Activated T-helper 2 cell treated with anti-CD3 and anti-CD28 coated beads, Interferon-gamma antibody, Interleukin-2, Interleukin-4, amounts not matched to agents 10 μg/mL and 5 μg/mL and 100 μg/mL, durations not matched to agents 14 hours and 24 hours and 36 hours (primary cell): ENCODE measurements at places on chromosomes 12 and 14.

DNA sequence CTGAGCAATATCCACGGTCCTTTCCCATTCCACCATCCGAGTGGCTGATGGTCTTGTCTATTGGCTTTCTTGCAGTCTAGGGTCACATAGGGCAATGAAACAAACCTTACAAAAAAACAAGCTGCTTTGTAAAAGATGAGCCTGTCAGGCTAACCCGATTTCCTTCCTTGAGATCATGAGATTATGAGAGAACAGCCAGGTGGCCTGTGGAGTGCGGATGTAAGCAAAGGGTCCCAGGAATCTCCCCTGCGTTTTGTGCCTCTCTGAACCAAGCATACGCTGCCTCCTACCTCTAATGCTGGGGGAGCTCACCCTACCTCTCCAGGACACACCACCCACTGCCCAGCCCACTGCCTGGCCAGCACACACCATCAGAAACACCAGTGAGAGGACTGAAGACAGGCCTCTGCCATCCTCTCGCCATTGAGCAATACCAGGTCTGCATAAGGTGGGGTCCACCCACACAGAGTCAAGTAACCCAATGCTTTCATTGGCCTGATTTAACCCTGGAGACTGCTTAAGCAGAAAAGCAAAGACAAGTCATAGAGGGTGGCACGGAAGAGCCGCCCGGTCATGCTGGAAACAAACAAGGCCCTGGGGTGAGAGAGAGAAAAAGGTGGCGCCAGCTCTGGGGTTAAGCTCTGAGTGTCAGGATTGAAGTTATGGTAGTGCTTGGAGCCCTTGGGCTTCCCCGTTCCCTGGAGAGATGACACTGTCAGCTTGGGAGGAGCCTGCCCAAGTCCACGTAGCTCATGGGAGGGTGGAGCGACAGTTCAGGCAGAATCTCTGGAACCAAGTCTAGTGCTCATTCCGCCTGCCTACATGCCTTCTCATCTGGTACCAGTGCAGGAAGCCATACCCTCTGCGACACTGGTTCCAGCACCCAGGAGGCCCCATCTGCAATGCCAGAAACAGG lies 46.6 kb downstream of the CALM1 start:
- DNase-seq = no peak

- DNase-seq = no peak
Observed at GRCh38 chr12:2317772-2318171, 265.0 kb downstream of the CACNA1C start.

DNA sequence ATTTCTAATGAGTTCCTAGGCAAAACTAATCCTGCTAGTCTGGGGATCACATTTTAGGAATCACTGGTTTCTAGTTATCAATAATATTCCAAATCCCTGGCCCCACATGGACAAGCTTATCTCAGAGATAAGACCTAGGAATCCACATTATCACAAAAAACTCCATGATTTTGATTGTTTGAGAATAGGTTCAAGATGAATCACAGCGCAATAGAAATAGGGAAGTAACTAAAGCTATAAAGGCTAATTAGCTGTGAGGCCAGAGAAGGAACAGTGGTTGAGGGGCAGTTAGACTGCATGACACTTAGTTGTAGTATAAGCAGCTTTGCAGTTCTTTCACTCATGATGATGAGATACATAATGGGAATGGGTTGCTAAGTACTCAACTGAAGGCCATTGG lies 13.1 kb upstream of the ATP5F1B start:
- no peak for DNase-seq

GRCh38 chr12:66149702-66150398 lies 19.3 kb upstream of the LLPH start:
- DNase-seq = no peak

GRCh38 chr12:78035901-78036606 lies 205.4 kb downstream of the NAV3 start:
- no peak for DNase-seq

DNA sequence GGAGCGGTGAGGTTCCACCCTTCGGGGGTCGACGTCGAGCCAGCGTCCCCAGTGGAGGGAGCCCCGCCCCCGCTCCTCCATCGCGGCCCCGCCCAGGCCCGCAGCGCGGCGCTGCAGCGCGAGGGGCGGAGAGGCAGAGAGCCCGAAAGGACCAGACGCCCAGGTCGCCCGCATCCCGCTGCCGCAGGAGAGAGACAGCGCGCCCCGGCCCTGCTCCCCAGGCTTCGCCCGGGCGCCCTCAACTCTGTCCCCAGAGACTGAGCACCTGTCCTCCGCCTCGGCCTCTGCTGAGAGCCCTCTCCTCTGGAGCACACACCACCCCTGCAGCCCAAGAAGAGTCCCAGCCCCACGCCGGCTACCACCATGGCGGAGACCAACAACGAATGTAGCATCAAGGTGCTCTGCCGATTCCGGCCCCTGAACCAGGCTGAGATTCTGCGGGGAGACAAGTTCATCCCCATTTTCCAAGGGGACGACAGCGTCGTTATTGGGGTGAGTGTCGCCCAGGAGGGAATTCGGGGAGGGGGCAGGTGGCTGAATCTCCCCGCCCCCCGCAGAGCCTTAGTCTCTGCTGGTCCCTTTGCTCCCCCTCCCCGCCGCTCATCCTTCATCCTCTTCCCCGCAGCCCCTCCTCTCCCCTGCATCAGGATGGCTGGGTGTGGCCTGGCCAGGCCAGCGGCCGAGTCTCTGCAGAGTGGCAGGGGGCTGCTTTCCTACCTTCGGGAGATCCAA lies at the start of gene KIF5A:
TSS of gene KIF5A (plus strand) at position 136 of the 732 bp plus-strand sequence. CDS start at position 364, 228 bp downstream.
- peak; percentile 55 for DNase-seq

DNA sequence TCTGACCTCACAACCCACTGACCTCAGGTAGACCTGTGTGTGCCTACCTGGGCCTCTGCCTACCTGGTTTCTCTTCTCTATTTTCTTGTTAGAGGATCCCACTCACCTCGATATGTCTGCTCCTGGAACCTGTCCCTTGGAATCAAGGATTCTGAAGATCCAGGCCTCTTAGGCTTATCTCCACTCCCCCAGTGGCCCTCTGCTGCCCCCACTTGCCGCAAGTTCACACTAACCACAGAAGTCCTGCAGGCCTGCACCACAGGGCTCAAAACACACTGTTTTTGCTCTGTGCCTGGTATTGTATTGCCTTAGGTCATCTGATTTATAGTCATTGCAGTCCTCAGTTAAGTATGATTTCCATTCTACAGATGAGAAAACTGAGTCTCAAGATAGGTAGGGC lies 15.3 kb upstream of the NRXN3 start:
- no peak for DNase-seq

DNA sequence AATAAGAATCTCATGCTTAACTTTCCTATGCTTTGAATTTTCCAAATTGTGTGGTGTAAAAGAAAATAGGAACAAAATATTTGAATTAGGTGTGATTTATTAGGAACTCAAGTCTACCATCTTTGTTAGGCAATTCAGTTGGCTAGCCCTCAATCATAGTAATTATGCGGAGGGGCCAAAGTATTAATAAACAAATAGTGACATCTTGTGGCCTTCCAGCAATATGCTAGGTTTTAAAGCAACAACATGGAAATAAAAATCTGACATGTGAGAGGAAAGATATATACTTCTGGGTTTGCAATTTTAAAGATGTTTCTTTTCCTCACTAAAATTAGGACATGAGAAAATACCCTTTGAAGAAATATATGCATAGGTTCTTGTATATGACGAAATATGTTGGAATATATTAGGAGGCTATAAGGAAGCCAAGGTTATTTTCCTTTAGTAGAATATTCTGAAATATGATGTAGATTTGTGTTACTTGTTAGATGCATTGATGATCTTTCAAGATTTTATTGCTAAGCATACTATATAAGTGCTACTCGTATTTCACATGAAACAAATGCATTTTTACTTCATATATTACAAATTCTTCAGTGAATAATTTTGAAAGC lies 200.4 kb downstream of the PTPRO start:
- DNase-seq = no peak

DNA sequence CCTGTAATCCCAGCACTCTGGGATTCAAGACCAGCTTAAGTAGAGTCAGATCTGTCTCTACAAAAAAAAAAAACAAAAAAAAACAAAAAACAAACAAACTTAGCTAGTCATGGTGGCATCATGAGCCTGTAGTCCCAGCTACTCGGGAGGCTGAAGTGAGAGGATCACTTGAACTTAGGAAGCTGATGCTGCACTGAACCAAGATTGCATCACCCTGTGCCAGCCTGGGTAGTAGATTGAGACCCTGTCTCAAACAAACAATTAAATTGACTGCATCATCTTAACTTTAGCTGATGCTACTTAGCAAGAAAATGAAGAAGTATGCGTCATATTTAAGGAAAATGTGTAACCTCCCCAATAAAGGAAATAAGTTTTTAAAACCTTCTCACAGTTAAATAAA lies 136.6 kb upstream of the ATXN7L3B start:
- no peak for DNase-seq
